Left ventricle myocardium inferior (tissue), 1 donor: ENCODE measurements at places on chromosomes 12 and 14.

GRCh38 chr12:3698218-3698974 lies 54.5 kb downstream of the CRACR2A start:
- DNase-seq: no peak

DNA sequence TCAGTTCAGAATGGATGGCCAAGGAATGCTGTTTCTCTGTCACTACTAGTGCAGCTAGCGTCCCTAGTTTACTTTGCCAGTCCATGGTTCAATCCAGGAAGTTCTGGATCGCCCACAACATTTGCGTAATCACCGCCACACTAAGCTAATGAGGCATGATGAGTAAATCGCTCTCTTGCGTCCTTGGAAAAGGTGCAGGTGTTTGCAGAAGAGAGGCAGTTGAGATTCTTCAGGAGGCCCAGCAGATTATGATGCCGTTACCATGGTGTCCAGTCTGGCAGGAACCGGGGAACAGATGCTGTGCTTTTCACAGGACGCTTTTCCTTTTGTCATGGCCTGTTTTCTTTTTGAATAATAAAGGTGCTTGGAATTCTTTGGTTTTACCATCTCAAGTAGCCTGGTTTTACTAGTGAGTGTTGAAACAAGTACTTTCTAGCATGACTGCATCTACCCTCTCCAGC lies 9.0 kb downstream of the TPH2 start:
- no peak for DNase-seq

- no peak for DNase-seq
Measured at GRCh38 chr12:107393043-107393717, 292.4 kb upstream of the PWP1 start.

- peak; percentile 41 for DNase-seq
Measured at GRCh38 chr12:49274396-49275069, 9.7 kb downstream of the TUBA1C start.

GRCh38 chr12:124582108-124582424 lies 14.7 kb upstream of the NCOR2 start:
- peak; percentile 44 for DNase-seq
